Common myeloid progenitor, CD34-positive (primary cell): ENCODE measurements at places on chromosomes 16 and 17.
A peak's percentile ranks its signal among the peaks of the same experiment; 100 is the strongest.

DNA sequence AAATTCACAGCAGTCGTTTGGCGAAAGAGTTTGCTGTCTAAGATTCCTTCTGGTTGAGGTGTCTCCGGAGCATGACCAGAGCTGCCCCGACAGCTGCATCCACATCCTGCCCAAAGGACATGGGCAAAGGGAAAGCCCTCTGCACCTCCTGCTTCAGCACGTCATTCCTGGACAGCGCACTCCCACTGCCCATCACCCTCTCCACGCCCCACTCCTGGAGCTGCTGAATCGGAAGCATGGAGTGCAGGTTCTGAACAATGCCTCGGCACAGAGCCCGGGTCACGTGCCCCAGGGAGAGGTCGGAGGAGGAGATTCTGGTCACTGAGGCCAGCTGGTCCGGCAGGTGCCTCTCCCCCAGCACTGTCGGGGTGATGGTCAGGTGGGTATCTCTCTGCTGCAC, 1.3 kb upstream of the TRPV1 start:
- no peak for DNase-seq

GRCh38 chr17:17508646-17509591, 12.7 kb upstream of the RASD1 start:
- no peak for DNase-seq

GRCh38 chr17:77555121-77555591, 403.3 kb upstream of the TNRC6C start:
- no peak for DNase-seq

GRCh38 chr17:8285270-8286181, 2.9 kb upstream of the RANGRF start:
- peak; percentile 84 for DNase-seq

GRCh38 chr17:5331506-5331905, 49.4 kb downstream of the RABEP1 start:
- DNase-seq: no peak
